ENCODE measurements at places on chromosomes 12 and 14.

GRCh38 chr12:26009593-26009992 is 51.1 kb downstream of the RASSF8 start:
- no peak for DNase-seq

DNA sequence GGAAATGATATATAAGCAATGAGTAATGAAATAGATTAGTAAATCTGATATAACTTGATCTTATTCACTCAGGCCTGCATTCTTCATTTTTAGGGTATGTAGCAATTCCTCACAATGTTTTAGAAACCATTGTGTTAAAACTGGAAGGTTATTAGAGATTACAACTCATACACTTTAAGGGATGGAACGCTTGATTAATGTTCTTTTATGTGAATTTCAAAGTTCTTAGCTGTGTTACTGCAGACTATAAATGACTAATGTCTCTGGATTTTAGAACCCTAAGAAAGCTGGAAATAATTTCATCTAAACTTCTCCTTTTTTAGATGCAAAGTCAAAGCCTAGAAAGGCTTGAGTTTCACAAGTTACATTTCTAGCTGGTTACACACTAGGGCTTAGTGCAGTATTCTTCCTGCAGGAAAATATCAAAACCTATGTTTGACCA is 148.2 kb upstream of the CLEC14A start:
- no peak for DNase-seq

DNA sequence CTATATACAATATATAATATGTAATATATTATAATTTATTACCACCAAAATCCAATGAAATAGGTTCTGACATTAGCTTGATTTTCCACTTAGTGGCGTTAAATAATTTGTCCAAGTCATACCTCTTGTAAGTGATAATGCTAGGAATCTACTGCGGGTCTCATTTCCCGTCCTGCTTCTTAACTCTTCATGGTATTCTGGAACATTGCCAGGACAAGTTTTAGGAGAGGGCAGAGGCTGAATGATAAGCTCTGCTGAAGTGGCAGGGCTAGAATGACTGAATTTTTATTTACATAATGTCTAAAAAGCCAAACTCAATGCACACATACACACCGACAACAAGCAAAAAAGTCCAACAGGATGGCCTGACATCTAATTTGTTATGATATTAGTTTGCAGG is 70.4 kb upstream of the PTPRQ start:
- no peak for DNase-seq

DNA sequence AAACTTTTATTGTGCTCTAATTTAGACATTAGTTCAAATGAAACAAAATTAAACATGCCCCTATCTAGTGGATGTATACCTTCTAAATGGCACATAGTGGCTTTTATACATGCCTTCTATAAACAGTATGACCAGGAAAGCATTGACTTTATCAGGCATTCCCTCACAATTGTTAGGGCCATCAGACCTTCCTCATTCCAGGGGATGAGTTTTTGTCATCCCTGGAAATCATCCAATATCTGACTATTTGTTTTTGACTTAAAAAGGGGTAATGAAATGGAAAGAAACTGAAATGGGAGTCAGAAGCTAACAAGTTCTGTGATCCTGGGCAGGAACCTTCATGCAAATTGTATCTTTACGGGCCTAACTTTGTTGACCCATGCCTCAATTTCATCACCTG is 58.0 kb downstream of the BICDL1 start:
- DNase-seq: no peak

DNA sequence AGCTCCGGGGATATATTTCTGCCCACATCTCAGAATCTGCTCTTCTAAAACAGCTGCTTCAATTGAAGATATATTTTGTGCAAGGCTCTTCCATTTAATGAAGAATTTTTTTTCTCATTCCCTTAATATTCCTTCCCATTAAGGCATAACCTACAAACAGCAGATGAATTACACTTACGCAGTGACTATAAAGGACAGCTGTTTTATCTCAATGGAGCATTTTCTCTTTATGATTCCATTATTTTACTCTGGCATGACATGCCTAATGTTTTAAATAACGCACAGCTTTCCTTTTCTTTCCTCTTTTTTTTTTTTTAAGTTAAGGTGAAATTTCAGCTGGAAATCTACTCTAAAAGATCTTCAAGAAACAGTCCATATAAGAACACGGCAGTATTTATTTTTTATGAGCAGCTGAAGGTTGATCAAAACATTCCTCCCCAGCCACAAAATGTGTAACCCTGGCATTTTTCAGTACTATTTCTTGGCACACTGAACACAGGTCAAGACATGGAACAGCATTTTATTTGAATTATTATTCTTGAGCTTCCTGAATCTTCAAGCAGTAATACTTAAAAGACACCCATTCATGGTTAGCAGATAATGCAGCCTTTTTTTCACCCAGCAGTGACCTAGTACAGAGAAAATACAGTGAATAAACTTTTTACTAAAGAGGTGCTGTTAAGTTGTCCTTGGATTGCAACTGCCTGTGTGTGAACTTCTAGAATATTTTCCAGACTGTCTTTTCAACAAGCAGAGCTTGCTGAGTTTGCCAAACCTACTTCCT is 118.1 kb upstream of the FOXN3 start:
- DNase-seq: no peak

- peak; percentile 86 for DNase-seq
Measured at GRCh38 chr14:52553002-52553670, 500 bp downstream of the GPR137C start.

GRCh38 chr14:52960627-52961026 is 9.8 kb upstream of the FERMT2 start:
- no peak for DNase-seq

GRCh38 chr14:60753264-60754119 is 18.9 kb downstream of the MNAT1 start:
- DNase-seq: no peak

DNA sequence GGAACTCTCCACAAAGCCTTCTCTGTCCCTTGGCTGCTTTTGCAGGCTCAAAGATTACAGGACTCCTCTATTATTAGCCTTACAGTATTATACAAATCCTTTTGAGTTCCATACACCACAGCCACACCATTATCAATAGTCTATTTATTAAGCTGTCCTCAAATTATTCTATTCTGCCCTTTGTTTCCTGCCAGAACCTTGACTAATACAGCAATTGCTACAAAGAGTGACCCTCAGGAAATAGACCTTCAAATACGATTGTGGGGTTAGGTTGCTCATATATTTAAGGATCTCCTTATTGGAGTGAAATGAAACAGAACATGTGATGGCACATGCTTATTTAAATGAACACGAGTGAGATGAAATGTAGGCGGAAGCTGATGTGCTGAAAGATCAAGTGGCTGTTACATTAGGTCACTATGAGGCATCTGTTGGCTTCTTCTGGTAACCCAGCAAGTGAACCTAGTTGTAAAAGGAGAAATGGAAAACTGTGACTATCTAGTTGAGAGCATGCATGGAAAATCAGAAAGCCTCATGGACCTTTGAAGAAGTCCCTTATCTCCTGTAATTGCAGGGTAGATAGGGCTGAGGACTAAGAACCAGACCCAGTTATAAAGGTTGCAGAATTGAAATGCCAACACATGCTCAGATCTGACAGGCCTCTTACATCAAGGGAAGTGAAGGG is 75.5 kb downstream of the AVPR1A start:
- DNase-seq: no peak

- no peak for DNase-seq
Measured at GRCh38 chr12:19819231-19819630, 379.9 kb downstream of the AEBP2 start.

GRCh38 chr12:93441081-93441616 is 598 bp downstream of the UBE2N start:
- no peak for DNase-seq

DNA sequence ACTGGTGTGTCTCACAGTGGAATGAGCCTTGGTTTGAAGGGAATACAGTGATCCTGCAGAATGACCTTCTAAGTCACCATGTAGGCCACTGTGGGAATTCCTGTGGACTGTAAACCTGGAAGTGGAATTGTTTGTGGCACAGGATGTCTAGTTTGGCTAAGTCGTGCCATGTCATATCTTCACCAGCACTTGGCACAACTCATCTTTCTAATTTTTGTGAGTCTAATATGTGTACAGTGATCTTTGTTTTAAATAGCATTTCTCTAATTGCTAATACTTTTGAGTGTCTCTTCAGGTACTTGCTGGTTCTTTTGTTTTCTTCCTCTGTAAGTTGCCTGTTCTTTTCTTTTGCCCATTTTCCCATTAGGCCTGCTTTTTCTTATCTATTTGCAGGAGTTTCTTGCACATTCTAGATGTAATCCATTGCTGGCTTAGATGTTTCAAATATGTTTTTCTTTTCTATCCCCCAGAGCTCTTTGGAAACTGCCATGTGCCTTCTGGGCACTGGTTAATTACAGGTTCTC is 112.7 kb downstream of the VRK1 start:
- DNase-seq: no peak

GRCh38 chr14:106003351-106003750 is 477.0 kb downstream of the TMEM121 start:
- no peak for DNase-seq

DNA sequence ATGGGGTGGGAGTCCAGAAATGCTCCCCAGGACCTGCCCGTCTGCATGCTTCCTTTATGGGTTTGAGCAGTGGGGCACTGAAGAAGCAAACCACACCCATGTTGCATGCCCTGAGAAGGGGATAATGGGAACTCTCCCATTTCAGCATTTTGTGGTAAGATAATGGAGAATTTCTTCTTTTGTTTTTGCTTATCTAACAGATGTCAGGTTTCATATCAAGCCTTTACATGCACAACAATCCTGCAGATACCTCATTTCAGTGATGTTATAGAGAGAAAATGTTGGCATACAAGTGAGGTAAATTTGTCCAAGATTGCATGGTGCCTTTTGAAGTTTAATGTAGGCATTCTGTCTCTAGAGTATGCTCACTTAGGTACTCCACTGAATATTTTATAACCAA is 177.0 kb downstream of the ALX1 start:
- DNase-seq: no peak

DNA sequence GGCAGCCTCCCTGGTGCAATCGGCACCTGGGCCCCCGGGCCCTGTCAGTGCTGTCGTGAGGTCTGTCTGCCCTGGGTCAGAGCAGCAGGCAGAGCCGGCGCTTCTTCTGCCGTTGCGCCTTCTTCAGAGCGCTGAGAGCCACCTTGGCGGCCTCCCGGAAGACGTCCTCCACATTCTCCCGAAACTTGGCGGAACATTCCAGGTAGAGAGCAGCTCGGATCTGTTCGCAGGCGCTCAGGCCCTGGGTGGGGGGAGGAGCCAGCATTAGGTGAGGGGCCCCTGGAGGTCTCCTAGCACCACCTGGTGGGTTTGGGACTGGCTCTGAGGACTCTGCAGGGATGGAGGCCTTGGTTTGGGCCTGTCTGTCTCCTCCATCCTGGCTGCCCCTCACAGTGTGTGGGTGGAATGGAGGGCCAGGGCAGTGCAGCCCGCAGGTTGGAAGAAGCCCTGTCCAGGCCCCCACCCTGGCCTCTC is 14.0 kb downstream of the RHOF start:
- peak; percentile 59 for DNase-seq

- peak; percentile 95 for DNase-seq
Measured at GRCh38 chr12:128976120-128976738, 123.0 kb downstream of the GLT1D1 start.

DNA sequence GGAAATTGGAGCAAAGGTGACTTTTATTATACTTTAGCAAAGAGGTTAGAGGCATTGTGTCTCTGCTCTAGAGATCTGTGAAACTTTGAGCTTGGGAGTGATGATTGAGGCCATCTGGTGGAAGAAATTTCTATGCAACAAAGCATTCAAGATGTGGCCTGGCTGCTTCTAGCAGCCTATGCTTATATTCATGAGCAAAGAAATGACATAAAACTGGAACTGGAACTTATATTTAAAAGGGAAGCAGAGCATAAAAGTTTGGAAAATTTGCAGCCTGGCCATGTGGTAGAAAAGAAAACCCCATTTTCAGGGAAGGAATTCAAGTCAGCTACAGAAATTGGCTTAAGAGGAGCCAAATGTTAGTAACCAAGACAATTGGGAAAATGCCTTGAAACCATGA is 70.4 kb downstream of the SDR9C7 start:
- DNase-seq: no peak

- no peak for DNase-seq
Measured at GRCh38 chr12:29707846-29708245, 75.9 kb downstream of the TMTC1 start.

DNA sequence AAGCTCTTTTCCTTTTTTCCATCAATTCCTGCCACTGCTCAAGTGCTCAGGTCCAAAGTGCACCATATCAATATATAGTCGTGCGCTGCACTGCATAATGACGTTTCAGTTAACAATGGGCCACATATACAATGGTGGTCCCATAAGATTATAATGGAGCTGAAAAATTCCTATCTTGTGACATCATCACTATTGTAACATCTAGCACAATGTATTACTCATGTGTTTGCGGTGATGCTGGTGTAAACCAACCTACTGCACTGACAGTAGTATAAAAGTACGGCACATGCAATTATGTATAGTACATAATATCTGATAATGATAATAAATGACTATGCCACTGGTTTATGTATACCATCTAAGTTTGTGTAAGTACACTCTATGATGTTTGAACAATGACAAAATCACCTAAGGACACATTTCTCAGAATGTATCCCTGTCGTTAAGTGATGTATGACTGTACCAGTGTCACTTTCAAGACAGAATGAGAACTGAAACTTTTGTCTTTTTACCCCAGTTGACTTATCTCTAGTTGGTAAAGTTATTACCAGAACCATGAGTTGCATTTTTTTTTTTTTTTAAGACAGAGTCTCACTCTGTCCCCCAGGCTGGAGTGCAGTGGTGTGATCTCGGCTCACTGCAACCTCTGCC is 53.7 kb upstream of the INSM2 start:
- no peak for DNase-seq

DNA sequence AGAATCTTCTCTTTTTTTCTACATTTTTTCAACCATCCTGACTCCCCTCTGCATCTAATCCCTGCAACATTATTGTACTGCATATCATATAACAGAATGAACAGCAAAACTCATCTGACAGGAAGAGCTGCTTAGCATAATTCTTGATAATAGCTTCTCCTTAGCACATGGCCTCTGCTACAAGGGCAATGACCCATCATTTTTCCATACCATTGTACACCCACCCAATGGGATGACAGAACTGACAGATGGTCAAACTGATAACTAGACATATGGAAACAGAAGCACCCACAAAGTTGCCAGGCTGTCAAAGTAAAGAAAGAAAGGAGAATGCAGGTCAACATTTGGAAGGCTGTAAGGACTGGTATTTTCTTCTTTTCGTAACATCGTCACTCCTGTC is 390.4 kb upstream of the USP15 start:
- DNase-seq: no peak

DNA sequence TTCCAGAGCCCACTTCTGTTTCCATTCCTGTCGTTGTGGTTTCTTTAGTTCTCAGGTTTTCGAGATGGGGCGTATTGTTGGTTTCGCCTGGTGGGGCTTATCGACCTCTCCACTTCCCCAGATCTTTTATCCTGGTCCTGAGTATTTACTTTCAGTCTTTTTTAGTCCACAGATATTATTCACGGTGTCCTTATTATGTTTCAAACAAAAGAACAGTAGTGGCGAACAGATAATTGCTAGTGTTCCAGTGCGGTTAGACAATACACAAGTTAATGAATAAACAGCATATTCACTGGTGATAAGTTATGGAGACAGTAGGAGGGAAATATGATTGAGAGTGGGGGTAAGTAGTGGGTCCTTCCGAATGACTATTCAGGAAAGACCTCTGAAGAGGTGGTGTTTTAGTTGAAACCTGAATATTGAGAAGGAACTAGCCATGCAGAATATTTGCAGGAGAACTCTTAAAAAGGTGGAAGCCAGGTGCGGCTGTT is 668 bp downstream of the TMEM260 start:
- no peak for DNase-seq

GRCh38 chr14:88384718-88385117 is 739 bp upstream of the SPATA7 start:
- no peak for DNase-seq

- no peak for DNase-seq
Measured at GRCh38 chr14:64673748-64674147, 30.5 kb upstream of the PLEKHG3 start.
